ENCODE measurements at places on chromosomes 1 and 21.

GRCh38 chr1:229035748-229036082 is 235.2 kb upstream of the RAB4A start:
- DNase-seq, result no peak

DNA sequence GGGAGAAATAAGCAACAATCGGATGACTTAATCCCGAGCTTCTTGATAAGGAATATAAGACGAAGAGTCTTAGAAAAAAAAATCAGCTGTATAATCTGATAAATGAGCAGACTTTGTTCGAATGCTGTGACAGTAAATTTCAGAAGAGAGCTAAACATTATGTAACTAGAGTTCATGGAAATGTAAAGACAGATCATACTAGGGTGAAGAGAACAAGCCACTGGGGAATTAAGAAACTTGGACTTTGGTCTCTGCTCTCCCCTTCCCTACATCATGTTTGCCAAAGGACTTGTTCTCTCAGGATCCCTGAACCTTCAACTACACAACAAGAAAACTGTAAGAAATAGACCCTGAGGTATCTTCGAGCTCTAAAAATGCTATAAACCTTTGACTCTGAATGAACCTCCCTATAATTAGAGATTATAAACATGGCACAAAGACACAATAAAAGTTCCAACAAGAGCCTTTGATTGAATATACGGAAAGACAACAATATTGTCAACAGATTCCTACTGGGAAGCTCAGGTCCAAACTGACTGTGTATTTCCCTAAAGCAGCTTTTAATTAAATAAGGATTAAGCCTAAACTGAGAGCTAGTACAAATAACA is 27.5 kb downstream of the FRRS1 start:
- DNase-seq, result no peak

GRCh38 chr1:179547021-179547535 is 28.7 kb downstream of the NPHS2 start:
- DNase-seq, result no peak

DNA sequence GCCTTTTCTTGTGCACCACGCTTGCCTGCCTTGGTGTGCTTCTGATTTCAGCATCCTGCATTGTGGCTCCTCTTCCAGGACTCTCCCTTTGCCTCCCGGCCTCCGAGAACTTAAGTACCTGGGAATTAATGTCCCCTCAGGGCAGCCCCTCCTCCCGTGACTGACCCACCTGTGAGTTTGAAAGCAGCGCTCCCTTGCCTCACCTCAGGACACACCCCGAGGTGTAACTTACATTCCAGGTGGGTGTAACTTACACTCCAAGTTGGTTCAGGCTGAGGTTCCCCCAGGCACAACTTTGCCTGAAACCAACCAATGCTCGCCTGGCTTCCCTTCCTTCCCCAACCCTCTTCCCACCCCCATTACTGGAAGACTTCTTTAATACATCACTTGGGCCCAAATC is 161.4 kb downstream of the KAZN start:
- no peak for DNase-seq

DNA sequence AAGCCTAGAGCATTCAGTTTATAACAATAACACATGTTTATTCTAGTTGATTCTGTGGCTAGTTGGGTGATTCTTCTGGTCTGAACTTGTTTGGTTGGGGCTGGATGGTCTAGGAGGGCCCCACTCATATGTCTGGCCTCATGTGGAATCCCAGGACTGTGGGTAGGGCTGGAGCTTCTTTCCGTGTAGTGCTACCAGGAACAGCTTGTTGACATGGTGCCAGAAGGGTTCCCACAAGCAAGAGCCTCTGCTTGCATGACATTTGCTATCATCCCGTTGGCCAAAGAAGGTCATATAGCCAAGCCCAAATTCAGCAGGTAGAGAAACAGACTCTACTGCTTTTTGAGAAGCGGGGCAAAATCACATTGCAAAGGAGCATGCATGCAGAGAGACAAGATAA is 67.6 kb upstream of the PPP2R5A start:
- no peak for DNase-seq

DNA sequence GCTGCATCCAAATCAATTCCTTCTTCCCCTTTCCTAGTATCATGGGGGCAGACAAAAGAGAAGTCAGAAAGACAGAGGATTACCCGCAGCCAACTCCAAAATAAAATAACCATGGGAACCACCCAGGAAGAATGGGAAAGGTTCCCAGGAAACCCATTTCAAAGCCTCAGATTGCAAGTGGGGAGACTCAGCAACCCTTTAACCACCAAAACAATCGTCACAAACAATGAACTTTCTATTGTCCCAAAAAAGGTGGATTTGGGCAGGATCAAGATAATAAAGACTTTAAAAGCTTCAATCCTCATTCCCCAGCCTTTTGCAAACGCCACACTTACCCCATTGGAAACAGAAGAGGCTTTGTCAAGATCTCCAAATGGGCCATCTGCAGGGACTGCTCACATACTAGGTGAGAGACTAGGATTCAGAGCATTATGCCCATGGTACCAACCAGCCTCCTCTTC is 5.1 kb downstream of the TIAM1 start:
- DNase-seq, result no peak

GRCh38 chr1:19515201-19515600 is 29.9 kb upstream of the CAPZB start:
- no peak for DNase-seq

DNA sequence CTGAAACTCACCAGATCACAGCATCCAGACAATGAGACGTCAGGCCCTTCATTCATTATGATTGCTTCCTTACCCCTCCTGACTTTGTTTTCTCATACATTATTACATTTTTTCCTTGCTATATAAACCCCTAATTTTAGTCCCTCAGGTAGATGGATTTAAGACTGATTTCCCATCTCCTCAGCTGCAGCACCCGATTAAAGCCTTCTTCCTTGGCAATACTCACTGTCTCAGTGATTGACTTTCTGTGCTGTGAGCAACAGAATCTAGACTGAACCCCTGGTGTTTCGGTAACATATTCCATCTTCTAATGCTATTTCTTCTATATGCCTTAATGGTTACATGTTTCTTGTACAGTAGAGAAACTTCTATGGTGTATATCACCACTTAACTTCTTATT is 30.0 kb upstream of the RGL1 start:
- DNase-seq, result no peak

Measured in RCC 7860 (cell line).